Lung microvascular endothelial cell (primary cell): ENCODE measurements at places on chromosomes 7 and 10. TPM values are rescaled to one million over a fixed set of nuclear protein-coding genes. Genes with fewer than 3 reads are reported as not detected.

Gene PTF1A
- total RNA-seq, result not detected in 2 replicates

Gene MGMT
- 5.7 and 7.7 TPM in 2 replicates for total RNA-seq

Gene NUDT13
- 1.2 and 1.7 TPM in 2 replicates for total RNA-seq

Gene ASAH2
- total RNA-seq, result 0.22 and 0.79 TPM in 2 replicates

Gene SOSTDC1
- total RNA-seq, result not detected in 2 replicates

Gene GNAT3
- not detected in 2 replicates for total RNA-seq

Gene GPR22
- total RNA-seq, result not detected in 2 replicates

Gene SPDYE9
- total RNA-seq, result not detected in 2 replicates

Gene LYZL2
- not detected in 2 replicates for total RNA-seq

Gene SCART1
- 0.22 and 0.40 TPM in 2 replicates for total RNA-seq

Gene PNLIPRP1
- not detected in 2 replicates for total RNA-seq

Gene IRF5
- total RNA-seq, result under 0.01 TPM in 1 of 2 replicates, not detected in the other

Gene SMC3
- total RNA-seq, result 14.8 and 18.3 TPM in 2 replicates

Gene CRYGN
- not detected in 2 replicates for total RNA-seq

Gene KCNIP2
- under 0.01 and 0.20 TPM in 2 replicates for total RNA-seq

Gene ACSL5
- 29.2 and 56.2 TPM in 2 replicates for total RNA-seq

DNA sequence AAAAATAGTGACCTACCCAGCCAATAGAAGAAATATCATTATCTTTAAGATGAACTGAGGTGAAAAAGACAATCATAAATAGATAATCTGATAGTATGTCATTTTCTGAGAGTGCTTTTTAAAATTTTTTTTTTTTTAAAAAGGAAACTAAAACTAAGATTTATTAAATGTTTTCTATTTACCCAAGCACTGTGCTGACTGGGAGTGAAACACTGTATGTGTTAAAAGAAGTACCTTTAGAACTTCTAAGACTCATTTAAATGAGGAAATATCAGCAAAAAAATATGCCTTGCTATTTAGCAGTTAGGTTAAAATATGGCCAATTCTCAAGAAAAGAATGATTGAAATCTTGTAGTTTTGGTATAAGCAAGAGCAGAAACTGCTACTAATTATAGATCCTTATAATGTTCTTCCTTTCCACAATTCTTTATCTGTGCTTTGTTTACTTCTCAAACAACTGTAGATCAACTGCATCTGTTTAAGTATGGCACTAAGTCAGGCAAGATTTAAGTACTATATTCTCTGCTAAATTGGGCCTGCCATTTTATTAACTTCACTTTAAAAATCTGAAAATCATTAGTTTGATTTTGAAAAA, 39.5 kb upstream of the WNT2 start:
- no peak for DNase-seq

GRCh38 chr7:33190688-33191304, 61.4 kb downstream of the BBS9 start:
- no peak for DNase-seq

DNA sequence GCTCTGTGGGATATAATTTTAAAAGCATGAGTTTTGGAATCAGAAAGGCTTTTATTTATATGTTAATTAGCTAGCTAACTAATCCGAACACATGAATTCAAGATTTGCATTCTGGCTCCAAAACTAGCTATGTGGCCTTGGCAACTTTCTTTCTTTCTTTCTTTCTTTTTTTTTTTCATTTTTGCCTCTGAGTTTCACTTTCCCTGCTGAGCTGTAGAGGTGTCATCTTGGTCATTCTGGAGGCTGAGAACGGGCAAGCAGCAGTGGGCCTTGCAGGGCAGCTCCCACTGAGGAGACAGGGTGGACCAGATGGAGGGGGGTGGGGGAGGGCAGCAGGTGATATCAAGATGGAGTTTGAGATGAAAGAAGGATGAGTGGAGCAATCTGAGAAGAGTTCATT, 24.8 kb upstream of the SFMBT2 start:
- no peak for DNase-seq

DNA sequence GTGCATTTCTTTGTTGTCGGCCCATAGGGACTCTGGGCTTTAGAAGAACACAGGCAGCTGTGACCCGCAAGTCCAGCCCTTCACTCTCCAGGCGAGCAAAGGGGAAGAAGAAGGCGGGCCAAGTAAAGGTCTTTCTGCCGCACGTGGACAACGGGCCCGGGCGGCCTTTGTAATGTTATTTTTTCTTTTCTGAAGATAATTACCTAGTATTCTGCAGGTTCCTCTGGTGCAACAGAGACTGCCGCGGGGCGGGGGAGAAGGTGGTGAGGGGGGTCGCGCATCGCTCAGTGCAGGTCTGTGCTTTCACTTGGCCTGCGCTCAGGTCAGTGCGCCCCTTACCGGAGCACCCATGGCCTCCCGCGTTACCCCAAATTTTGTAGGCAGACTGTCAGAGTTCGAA, 7.1 kb upstream of the TBX20 start:
- DNase-seq, result no peak

GRCh38 chr10:17423632-17424186, 30.7 kb downstream of the ST8SIA6 start:
- no peak for DNase-seq

DNA sequence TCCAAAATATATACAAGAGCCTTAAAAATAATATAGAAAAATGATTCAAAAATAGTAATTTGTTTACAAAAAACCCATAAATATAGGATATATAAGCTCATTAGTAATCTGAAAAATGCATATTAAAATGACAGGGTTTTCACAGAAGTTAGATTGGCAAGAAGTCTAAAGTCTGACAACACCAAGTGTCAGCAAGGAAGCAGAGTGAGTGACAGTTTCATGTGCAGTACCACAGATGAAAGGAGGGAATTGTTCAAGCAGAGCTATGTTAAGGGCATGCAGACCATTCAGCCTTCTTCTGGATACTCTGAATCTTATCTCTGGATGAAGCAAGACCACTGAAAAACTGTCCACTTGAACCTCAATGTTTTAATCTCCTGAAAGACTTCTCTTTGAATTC, 55.9 kb downstream of the ZNF248 start:
- DNase-seq, result no peak

- DNase-seq, result peak; percentile 13
Measured at GRCh38 chr10:100728928-100729861, 16.2 kb upstream of the PAX2 start.

DNA sequence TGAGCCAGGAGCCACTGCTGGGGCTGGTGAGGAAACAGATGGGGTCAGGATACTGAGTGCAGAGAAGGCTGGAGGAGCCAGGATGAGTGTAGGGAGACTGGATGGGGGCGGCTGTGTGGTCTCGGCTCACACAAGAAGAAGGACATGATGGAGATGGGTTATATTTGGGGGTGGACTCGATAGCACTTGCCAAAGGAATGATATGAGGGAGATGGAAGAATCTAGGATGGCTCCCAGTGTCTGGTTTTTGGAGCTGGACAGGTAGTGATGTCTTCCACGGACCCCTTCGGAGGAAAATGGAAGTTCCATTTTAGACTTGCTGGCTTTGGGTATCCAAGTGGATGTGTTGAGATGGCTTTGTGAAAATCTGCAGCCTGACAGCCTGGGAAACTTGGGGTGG, 83.9 kb downstream of the CDH23 start:
- DNase-seq, result no peak

DNA sequence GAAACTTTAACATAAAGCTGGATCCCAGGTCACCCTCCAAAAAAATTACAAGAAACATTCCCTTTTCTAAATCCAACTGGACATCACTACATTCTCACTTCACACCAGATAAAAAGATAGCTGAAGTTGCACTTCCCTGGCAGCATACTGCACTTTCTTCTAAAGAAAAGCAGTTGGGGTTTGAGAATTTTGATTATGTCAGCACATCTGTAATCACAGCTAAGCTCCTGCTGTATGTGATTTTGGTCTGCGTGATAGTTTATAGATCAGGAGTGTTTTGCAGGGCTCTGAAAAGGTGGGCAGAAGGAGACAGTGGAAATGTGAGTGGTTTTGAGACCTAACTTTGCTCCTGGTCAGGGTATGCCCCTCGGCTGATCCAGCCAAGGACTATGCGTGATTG, 199.1 kb upstream of the AKR1E2 start:
- no peak for DNase-seq

GRCh38 chr10:125296598-125296997, 136.2 kb upstream of the CTBP2 start:
- DNase-seq, result no peak

GRCh38 chr10:7708832-7709231, 5.7 kb downstream of the ITIH2 start:
- DNase-seq, result no peak

- no peak for DNase-seq
Measured at GRCh38 chr10:130471486-130471885, 335.3 kb downstream of the GLRX3 start.

DNA sequence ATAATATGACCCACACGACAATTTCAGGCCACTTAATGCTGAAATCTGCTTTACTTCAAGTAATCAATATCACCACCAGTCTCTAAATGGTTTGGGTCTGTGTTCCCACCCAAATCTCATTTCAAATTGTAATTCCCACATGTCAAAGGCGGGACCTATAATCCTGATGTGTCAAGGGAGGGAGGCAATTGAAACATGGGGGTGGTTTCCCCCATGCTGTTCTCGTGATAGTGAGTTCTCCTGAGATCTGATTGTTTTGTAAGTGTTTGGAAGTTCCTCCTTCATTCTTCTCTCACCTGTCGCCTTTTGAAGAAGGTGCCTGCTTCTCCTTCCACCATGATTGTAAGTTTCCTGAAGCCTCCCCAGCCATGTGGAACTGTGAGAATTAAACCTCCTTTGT, 178.4 kb downstream of the CRPPA start:
- DNase-seq, result no peak

GRCh38 chr10:43061760-43062159, 15.1 kb upstream of the RET start:
- DNase-seq, result no peak

- DNase-seq, result no peak
Measured at GRCh38 chr7:159028508-159029401, 115.9 kb downstream of the VIPR2 start.

GRCh38 chr10:77264107-77264506, 373.5 kb downstream of the KCNMA1 start:
- DNase-seq, result no peak

DNA sequence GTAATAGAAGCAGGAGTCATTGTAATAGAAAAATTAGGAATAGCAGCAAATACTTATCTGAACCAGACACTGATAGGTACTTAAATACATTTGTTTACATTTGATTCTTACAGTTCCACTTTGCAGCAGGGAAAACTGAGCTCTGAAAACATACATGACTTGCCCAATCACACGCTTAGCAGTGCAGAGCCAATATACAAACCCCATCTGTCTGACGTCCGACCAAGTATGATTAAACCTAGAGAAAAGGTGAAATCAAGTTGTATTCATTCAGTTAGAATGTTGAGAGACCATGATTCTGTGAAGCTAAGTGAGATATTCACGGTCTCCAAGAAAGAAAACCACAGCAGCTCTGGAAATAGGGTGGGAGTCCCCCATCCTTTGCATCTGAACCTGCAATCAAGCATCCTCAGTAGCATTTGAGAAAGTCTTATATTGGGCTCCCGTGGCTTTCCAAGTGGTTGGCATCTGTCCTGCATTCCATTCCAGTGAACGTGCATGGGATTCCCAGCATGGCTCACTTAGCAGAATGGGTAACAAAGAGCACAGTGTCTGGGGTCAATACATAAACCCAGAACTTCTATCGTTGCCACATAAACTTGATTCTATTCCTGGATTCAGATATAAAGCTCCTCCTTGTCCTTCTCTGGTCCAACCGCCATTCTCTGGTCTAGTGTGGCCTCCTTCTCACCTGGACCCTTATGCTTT, 148.7 kb upstream of the RSU1 start:
- DNase-seq, result peak; percentile 94

GRCh38 chr7:15397922-15398760, 163.7 kb downstream of the AGMO start:
- no peak for DNase-seq

GRCh38 chr10:104089621-104090020, 3.9 kb upstream of the COL17A1 start:
- DNase-seq, result no peak

DNA sequence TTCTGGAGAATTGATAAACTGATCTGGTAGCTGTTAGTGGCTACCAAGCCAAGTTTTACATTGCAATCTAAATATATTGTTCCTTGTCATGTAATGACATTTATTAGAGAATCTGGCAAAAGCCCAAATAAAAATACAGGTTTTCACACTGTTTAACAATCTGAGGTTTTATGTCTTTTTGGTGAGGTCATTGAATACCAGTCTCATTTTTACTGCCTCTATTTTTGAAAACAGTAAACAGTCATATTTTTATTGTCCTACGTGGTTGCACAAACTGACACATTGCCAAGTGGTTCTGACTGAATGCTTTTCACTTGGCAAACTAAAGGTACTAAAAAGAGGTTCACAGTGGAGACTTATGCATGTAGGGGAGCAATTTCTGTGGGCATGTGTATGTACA, 157.5 kb downstream of the PRKG1 start:
- DNase-seq, result peak; percentile 20

- DNase-seq, result no peak
Measured at GRCh38 chr7:159143780-159144757, 598 bp downstream of the VIPR2 start.

- no peak for DNase-seq
Measured at GRCh38 chr7:31979690-31980330, 90.4 kb downstream of the PDE1C start.
